Bronchial epithelial cell (primary cell): ENCODE measurements at places on chromosomes 5 and 9.
A peak's percentile ranks its signal among the peaks of the same experiment; 100 is the strongest.

GRCh38 chr9:37149666-37150308 is 29.4 kb downstream of the ZCCHC7 start:
- DNase-seq = no peak

- DNase-seq = no peak
Measured at GRCh38 chr5:128535251-128535650, 2.8 kb downstream of the FBN2 start.

DNA sequence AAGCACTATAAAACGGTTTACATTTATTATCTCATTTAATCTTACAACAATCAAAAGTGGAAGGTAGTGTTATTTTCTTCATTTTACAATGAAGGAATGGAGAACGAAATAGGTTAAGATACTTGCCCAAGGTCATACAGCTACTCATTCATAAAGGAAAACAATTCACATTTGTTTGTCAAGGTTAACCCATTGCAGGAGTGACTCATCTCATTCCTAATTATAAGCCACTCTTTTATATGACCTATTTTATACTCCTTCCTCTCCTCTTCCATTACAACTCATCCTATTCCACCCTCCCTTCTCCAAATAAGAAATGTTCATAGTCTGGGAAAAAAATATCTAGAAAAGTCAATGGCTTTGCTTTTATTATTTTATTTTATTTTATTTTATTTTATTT is 29.6 kb downstream of the CRHBP start:
- no peak for DNase-seq

DNA sequence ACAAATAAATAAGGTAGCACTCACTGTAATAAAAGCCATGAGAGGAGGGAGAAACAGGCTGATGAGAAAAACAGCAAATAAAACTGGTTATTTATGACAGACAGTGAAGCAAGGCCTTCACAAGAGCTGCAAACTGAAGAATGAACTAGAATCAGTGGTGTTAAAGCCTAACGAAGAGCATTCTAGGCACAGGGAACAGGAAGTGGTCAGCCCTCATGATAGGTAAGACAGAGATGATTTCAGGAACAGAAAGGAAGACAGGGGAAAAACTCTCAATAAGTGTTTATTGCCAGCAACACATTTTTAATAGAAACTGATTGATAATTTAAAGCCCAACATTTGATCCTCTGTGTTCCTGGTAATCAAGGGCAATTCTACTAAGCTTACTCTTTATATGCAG is 124.5 kb downstream of the EDIL3 start:
- no peak for DNase-seq

GRCh38 chr5:98464737-98465330 is 308.6 kb upstream of the RGMB start:
- DNase-seq = no peak

DNA sequence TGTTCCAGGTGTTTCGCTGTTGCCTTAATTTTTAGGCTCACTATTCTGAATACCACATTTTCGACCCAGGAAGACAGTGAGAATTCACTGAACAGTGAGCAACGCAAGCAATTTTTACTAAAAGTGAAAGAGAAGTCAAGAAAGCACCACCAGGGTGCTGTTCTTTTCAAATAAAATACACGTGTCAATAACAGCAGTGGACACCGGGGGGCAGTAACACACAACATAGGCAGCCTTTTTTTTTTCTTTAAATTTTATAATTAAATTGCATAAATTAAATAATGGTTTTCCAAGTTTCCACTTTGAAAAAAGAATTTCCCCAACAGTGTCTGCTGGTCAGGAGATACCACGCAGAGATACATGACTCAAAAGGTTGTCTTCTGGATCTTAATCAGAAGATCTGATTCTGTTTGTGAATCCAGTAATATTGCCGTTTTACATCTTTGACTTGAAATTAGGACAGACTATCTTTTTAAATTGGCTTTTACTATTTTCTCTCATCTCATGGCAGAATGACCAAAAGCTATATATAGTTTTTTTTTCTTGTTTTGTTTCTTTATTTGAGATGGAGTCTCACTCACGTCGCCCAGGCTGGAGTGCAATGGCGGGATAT is 47.1 kb upstream of the SH3GL2 start:
- peak; percentile 37 for DNase-seq

- DNase-seq = peak; percentile 76
Measured at GRCh38 chr5:36606428-36607113, at the start of gene SLC1A3. SLC1A3 (plus strand) TSS chr5:36606606; CDS start chr5:36608424, 1,818 bp downstream.

GRCh38 chr9:79684059-79684458 is 112.3 kb downstream of the TLE4 start:
- no peak for DNase-seq

DNA sequence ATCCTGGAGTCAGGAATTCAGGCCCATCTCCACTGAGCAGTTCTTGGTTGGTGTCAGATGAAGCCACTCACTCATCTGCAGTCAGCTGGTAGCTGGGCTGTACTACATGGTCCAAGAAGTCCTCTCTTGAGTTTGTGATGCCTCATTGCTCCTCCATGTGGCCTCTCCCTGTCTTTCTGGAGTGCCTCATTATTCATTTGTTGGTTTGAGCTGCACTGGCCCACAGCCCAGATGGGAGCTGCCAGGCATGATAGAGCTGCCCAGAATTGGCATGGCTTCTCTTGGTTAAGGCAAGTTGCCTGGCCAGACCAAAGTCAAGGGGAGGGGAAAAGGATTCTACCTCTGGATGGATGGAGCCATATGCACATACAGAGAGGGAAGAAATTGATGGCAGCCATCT is 8.0 kb downstream of the PTCD2 start:
- no peak for DNase-seq

GRCh38 chr9:112328545-112328944 is 4.9 kb downstream of the PTBP3 start:
- DNase-seq = no peak

DNA sequence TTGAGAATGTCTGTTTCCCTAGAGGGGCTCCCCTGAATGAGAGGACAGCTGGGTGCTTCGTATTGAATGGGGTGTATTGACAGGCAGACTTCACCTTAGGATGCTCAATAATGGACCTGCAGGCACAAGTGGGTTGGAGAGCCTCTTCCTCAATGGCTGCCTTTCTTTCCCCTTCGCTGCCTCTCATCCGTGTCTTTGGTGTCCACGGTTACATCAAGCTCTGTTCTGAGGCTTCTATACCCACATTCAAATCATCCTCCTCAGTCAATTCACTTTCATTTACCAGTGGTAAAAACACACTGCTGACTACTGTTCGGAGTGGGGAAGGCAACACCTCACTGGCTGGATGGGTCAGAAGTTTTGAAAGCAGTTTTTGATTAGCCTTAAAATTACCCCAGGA is 20.6 kb downstream of the LIX1 start:
- DNase-seq = no peak

- DNase-seq = no peak
Measured at GRCh38 chr5:120657104-120657503, 193.0 kb downstream of the PRR16 start.

- DNase-seq = no peak
Measured at GRCh38 chr5:5373351-5373989, 49.0 kb upstream of the ICE1 start.
